ENCODE measurements at places on chromosomes 7 and 10. TPM values are rescaled to one million over a fixed set of nuclear protein-coding genes. Genes with fewer than 3 reads are reported as not detected.

GRCh38 chr7:80847895-80848294, 71.0 kb downstream of the SEMA3C start:
- DNase-seq: no peak

GRCh38 chr10:110074758-110075671, 67.2 kb downstream of the ADD3 start:
- no peak for DNase-seq

DNA sequence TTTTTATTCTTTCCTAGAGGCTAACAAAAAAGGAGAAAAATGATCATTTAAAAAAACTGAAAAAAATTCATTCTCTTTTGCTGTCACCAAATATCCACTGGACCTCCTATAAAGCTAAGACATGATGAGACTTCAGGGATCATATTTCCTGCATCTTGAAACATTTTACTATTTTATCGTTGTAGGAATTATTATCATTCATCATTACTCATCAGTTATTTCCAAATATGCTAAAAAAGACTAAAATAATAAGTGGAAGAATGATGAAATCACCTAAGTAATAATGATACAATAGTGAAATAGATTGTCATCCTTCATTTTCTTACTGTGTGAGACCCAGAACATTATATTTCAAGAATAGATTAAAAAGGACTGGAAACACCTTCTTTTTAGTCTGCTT, 28.3 kb downstream of the TAF3 start:
- no peak for DNase-seq

DNA sequence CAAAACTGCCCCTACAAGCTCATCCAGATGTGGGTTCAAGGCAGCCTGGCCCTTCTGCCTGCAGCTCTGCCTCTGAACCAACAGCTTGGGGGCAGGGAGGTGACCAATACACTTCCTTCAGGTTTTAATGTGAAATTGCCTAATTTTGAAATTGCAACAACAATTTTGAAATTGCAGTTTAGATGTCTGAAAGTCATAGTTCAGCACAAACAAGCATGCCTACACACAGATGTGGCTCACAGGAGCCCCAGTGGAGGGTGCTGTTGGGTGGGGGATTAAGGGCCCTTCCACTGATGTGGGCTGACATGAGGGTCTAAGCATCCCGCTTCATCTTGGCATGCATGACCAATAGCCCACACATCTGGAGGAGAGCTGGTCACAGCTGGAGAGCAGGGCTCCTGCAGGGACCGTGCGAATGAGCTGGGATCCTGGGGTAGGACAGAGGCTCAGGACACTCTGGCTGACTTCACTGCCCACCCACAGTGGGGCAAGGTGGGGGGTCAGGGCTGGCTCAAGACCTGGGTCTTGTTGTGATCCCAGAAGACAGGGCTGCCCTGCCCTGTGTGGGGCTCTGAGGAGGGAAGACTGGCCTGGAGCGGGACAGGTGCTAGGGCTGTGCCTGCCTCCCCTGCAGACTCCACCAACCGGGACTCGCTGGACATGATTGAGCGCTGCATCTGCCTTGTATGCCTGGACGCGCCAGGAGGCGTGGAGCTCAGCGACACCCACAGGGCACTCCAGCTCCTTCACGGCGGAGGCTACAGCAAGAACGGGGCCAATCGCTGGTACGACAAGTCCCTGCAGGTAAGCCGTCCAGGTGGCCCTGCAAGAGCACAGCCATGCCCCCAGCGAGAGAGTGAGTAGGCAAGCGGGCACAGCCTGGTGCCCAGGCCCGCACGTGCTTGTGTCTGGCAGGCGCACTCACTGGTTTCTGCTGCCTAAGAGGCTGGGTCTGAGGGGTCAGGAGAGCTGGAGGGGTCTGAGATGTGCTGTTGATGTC, 32.3 kb downstream of the CHAT start:
- no peak for DNase-seq

Gene CALHM1
- total RNA-seq: not detected

DNA sequence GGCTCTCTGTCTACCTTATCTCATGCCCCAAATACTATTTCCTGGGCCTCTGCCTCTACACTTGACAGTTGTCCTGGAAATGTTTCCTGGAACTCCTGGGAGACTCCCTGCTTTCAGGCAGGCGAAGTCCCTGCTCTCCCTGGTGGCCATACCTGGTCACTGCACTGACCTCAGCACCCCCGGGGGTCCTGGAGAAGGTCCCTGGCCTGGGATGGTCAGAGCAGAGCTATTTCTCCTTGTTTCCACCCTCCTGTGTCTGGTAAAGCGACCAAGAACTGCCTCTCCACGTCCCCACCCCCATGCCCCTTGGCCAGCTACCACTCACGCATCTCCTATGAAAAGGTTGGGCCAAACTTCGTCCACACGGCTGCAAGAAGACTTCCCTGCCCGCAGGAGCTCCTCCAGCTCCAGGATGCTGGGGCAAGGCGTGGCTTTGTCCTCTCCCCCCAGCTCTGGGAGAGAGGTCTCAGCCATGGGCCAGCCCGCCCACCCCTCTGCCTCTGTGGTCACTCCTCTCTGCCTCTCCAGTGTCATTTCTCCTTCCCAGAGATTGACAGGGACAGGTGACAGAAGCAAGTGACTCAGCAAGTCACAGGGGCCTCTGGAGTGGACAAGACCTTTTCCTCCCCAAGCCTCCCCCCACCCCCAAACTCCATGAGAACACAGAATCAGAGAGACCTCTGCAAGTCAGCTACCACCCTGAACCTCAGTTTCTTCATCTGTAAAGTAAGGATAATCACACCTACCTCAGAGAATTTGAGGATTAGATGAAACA, 2.6 kb upstream of the SAMD8 start:
- no peak for DNase-seq

DNA sequence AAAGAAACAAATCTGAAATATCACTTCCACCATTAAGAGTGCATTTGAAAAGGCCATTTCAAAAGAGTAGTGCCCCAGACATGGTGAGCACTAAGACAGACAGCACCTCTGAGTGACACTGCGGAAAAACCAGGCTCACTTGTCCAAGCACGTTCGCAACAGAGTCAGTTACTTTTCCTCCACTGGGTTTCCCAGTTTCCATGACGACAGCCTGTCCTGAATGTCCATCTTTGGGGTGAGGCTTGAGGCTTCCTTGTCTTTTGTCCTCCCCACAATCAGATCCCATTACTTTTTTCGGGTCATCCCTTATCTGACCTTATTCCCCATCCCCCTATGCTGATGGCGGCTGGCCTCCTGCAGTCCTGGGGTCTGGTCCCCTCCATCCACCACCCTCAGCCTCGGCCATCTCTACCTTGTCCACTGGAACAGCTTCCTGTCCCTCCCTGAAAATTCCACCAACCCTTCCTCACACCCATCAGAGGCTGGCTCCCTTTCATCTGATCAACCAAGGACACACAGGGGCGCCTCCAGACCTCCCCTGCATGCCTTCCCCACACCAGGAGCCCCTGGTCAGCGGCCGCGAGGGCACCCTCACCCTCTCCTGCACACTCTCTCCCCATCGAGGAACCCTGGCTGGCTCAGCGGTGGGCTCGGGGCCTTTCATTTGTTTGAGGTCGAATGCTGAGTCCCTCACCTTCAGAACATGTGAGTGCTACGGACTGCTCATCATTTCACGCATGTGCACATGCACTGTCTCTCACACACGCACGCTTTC, 363.6 kb downstream of the DNAJB6 start:
- no peak for DNase-seq

DNA sequence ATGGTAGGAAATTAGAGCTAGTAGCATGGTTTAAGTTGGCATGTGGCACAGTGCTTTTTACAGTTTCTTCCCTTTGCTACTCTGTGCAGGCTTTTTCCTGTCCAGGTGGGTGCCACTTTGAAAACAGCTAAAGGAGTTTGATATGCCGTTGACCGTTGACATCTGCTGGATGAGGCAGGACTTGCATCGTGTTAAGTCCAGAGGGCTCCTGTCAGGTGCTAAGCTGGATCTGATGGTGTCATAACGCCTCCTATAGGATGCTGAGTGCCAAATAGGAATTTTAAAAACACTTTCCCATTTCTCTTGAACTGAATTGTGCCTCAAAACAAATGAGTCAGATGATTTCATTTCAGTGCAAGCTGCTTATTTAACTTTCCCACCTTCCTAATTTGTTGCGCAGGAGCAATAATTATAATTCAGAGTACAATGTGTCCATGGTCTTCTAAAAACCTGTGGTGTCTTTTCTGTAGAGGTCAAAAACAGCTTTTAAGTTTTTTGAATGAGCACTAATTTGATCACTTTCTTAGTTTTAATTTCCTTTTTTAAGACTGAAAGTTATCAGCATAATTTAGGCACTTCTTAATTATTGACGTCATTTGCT, 178.3 kb downstream of the CDCA7L start:
- DNase-seq: peak; percentile 75

DNA sequence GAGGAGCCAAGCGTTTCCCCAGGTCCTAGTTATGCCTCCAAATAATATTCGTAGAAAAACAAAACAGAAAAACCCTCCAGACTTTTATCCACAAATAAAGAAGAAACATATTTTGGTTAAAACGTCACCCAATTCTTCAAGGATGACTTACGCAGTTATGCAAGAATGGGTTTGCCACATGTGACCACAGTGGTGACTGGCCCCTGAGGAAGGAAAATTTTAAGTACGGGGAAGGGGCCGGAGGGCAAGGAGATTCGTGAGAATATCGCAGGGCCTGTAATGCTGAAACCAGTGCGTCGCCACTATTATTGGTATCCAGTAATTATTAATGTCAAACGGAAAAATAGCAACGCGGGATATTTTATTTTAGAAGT, 537 bp upstream of the MRPS24 start:
- peak; percentile 38 for DNase-seq

- DNase-seq: no peak
Measured at GRCh38 chr7:111050875-111051416, 40.0 kb upstream of the LRRN3 start.

- DNase-seq: peak; percentile 17
Measured at GRCh38 chr7:120805636-120806388, 52.1 kb downstream of the TSPAN12 start.

GRCh38 chr10:44913350-44914081, 2.4 kb downstream of the TMEM72 start:
- DNase-seq: no peak

- DNase-seq: no peak
Measured at GRCh38 chr7:31065021-31065593, 13.0 kb downstream of the ADCYAP1R1 start.

DNA sequence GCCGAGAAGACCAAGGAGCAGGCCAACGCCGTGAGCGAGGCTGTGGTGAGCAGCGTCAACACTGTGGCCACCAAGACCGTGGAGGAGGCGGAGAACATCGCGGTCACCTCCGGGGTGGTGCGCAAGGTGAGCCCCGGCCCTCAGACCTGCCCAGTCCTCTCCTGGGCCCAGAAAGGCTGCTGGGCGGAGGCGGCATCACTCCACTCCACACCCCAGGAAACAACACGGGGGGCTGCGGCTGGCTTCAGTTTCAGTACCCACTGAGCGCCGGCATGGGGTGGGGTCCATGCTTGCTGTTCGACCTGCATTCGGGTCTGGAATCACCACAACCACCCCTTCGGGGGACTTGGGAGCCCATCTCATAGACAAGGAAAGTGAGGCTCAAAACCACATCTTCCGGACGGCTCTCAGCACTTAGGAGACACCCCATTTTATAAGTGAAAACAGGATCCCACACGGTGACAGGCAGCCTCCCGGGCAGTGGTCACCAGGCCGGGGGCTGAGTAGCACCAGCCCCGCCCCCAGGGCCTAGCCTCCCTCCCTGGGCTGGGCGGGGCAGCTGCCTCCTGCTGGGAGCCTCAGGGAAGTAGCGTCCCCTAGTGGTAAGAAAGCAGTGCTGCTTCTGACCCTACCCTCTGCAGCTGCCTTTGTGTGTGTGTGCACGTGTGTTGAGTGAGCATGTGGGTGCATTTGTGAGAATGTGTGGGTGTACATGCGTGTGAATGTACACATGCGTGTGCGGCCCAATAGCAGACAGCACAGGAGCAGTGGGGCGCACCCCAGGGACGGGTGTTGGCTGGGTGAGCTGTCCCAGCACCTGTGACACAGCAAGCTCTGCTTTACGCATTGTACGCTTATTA, 1.8 kb downstream of the SNCG start:
- DNase-seq: no peak

Gene CALML3
- not detected for total RNA-seq

Gene WNT8B
- not detected for total RNA-seq

GRCh38 chr7:14446829-14447228, 455.7 kb downstream of the DGKB start:
- DNase-seq: no peak

DNA sequence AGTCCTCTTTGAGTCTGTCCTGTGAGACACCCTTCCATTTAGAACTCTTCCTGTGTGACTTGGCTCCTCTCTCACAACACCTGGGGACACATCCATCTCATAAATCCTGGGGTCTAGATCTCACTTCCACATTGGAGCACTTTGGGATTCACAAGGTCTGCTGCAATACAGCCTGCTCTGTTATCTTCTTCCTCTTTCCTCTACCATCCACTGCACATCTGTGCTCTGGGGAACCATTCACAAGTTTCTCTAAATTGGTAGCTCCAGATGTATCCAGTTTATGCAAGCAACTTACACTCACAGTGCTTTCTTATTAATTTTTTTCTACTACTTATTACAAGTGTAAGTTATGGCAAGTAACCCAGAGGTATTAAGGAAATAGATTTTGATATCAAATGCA, 5.5 kb upstream of the FIGNL1 start:
- DNase-seq: no peak

DNA sequence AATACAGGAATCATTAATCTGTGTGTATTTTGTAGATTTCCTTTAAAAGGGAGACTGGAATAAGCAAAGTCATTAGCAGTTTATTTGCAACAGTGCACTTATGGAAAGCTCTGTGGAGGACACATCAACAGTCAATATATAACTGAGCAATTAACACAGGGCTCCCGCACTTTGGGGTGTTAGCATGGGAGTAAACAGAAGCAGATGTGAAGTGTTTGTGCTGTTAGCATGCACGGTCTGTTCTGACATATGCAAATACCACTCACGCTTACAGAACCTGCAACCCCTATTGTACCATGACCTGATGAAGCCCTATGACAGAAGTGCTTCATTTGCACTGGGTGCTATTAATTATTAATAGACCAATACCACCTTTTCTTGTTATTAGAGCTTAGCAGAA, 118.9 kb downstream of the PPP1R3A start:
- no peak for DNase-seq

- no peak for DNase-seq
Measured at GRCh38 chr10:127534074-127534473, 15.0 kb upstream of the NPS start.

Gene CASTOR2
- 41.1 TPM for total RNA-seq

Gene ZPBP
- total RNA-seq: not detected

GRCh38 chr7:44145969-44146911, 5.1 kb upstream of the MYL7 start:
- no peak for DNase-seq

DNA sequence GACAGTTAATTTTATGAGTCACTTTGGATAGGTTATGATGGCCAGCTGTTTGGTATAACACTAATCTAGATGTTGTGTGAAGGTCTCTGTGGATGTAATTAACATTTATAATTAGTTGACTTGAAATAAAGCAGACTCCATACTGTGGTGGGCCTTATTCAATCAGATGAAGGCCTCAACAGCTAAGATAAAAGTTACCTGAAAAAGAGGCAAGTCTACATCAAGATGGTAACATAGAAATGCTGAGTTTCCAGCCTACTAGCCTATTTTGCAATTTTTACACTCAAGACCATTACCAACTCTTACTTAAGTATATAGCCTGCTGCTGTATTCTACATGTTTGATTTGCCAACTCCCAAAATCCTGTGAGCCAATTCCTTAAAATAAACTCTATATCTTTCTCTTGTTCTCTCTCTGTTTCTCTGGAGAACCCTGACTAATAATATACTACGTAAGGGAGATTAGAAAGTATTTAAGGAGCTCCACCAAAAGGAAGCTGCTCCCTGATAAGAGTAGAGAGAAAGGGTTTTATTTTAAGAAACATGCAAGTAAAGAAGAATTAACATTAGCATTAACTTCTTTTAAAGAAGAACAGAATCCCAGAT, 42.7 kb downstream of the ZNF438 start:
- DNase-seq: no peak

- DNase-seq: no peak
Measured at GRCh38 chr7:47600199-47601118, 18.5 kb upstream of the TNS3 start.
